Suppressor macrophage treated with lipopolysaccharide for 4 hours (primary cell): ENCODE measurements at places on chromosomes 13 and 19.
A peak's percentile ranks its signal among the peaks of the same experiment; 100 is the strongest.

- DNase-seq = no peak
These were observed 170.0 kb upstream of the SLC10A2 start for GRCh38 chr13:103236213-103236612.

GRCh38 chr13:35886332-35887114, 244.7 kb downstream of the DCLK1 start:
- DNase-seq = no peak

GRCh38 chr19:30722761-30723160, 350.6 kb downstream of the ZNF536 start:
- no peak for DNase-seq

GRCh38 chr13:27826379-27827353, 34.4 kb downstream of the GSX1 start:
- DNase-seq = peak; percentile 82

GRCh38 chr19:14015524-14016035, 9.5 kb upstream of the RFX1 start:
- no peak for DNase-seq
